ENCODE measurements at places on chromosomes 12 and 14. TPM values are rescaled to one million over a fixed set of nuclear protein-coding genes. Genes with fewer than 3 reads are reported as not detected.

GRCh38 chr12:46219132-46219876, 49.5 kb downstream of the SLC38A1 start:
- DNase-seq, result peak; percentile 43

- DNase-seq, result no peak
Observed at GRCh38 chr14:88983755-88984154, 159.3 kb downstream of the TTC8 start.

Gene PARP11
- 8.5 TPM for polyA plus RNA-seq

- DNase-seq, result no peak
Observed at GRCh38 chr14:63045612-63046320, 508 bp upstream of the KCNH5 start.

Gene CLEC14A
- polyA plus RNA-seq, result not detected

DNA sequence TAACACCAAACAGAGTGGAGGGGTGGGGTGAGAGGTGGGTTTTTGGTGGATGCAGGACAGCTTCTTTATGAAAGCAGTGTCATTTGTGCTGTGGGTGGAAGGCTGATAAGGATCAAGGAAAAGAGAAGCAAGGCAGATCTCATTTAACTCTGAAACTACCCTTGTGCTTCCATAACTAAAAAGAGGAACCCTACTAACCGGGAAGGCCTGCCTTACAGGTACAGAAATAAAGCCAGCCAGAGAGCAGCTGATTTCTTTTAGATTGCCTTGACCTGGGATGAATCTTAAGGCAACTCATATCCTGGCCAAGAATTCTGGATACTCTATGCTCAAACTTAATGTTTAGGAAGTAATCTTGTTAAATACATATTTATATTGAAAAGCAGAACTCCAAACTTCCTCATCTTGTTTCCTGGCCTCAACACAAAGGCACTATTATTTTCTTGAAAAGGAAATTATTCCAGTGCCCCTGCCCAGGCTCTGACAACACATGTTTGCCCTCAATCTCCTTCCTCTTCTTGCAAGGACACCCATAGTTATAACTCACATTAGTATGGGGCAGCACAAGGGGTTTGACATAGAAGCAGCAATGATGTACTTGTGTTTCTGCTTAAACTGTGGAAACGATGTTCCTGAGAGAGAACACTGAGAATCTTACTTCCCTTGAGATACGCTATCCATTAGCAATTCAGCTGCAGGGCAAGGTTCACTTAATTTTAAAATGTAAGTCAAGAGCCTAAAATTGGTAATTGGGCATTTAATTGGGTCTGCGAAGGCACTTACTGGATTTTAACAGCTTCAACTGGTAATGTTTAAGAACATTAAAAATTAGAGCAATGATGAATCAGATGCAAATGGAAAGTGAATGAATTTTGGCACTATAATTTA, 173.7 kb downstream of the STXBP6 start:
- DNase-seq, result no peak

DNA sequence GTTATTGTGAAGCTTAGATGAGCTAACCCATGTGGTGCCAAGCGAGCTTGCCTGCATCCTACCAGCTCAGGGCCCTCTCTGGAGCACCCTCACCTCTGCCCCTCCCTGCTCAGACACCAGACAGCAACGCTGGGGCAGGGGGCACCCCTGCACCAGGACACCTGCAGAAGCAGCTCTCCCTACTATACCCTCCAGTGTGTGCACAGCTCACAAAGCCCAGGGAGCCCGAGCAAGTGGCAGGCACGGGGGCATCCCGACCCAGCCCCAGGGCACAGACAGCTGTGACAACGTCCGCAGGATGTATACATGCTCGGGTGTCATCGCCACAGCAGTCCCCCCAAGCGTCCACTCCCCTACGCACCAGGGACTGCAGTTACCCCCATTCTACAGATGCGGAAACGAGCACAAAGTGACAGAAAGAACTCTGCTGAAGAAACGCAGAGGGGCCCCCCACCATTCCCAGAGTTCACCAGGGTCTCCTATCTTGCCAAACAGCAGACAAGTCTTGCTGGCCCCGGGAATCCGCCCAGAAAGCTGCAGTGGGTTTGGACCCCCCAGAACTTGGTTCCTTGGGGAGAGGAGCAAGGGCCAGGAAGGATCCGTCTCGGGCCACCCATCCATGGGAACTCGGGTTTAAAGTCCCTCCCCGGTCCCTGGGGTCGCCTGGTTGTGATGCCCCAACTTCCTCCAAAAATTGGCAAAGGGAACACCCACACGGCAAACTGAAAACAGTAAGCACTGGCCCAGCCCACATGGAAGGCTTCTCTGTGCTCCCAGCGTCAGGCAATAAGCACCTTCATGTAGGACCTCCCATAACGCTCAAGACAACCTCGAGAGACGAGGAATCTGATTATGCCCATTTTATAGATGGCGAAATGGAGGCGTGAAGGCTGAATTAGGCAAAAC, 12.0 kb downstream of the NCOR2 start:
- DNase-seq, result no peak

Gene EMP1
- polyA plus RNA-seq, result 1.3 TPM

Gene SLC6A15
- polyA plus RNA-seq, result not detected

Gene LRRC10
- not detected for polyA plus RNA-seq

GRCh38 chr12:1837541-1838204, 17.3 kb downstream of the LRTM2 start:
- no peak for DNase-seq

GRCh38 chr12:129193263-129193871, 340.1 kb downstream of the GLT1D1 start:
- DNase-seq, result no peak

DNA sequence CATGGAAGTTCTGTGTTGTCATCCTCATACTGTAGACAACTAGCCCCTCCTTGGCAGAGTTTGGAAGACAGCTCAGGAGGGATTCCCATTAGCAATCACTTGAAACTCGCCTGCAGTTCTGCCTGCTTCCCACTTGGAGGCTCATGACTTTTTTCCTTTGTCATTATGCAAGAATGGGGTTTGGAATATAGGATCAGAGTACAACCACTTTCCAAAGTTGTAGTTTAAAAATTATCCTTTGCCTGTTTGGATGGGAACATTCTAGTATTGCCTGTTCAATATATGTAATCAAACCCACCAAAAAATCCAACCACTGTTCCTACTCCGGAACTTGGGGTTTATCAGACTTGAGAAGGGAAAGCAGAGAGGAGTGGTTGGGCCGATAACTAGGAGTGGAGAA, 2.1 kb upstream of the GPD1 start:
- DNase-seq, result no peak

GRCh38 chr12:11787437-11787836, 138.0 kb downstream of the ETV6 start:
- DNase-seq, result no peak

DNA sequence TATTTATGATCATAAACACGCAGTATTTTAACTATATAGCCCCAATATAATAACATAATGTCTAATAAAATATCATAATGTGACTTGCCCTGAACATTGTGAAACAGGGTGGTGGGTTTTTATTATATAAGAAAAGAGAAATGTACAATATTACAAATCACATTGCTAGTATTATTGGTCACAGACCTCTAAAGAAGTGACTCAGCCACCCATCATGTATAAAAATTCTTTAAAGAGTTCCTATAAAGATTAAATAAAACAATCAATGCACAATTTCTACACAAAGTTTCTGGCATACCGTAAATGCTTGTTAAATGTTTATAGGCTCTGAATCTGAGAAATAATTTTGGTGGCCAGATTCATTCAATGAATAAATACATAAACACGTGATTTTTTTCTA, 28.9 kb downstream of the ABCC9 start:
- no peak for DNase-seq

DNA sequence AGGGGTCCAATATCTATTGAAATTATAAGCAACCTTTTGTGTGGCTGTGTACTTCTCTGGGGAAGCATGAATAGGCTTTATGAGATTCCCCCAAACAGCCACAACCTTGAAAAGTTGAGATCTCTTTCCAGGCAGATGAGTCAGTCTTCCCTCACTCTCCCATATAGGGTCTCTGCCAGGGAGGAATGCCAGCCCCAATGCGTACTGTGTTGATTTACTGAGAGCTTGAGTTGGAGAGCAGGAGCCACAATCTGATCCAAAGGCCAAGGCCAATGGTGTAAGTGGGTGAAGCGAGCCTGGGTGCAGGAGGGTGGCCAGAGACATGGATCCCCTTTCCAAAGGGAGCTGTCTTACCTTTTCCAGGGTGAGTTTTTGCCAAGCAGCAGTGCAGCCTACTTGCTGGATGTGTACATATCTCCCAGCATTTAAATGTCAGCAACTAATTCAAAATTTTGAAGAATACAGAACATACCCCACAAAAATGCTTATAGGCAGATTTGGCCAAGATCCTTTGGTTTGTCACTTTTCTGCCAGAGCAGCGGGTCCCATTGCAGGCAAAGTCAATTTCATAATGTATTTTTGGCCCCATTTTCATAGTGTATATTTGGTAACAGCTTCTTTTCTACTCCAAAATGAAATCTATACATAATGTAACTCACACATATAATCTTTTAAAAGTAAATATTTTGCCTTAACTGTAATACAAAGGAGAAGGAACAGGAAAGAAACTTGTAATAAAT, 88.2 kb downstream of the TBC1D30 start:
- no peak for DNase-seq

Gene HPD
- not detected for polyA plus RNA-seq

GRCh38 chr12:53090105-53090504, 7.4 kb upstream of the IGFBP6 start:
- no peak for DNase-seq

DNA sequence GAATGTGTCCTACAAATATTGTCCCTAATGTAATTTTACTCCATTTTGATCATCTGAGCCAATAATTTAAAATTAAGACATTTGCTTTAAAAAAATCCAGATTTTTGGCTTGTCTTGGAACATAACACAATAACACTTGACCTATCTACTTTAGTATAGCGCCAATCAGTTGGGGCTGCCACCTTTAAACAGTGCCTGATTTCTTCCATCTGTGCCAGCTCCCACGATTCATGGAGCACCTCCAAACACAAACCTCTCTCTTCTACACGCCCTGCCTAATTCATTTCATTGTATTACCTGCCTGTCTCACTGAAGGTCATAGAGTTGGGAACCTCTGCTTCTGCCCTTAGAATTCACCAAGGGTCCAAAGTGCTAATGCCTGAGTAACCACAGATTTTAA, 352.4 kb downstream of the TMEM132D start:
- no peak for DNase-seq

Gene LRRK2
- polyA plus RNA-seq, result 0.17 TPM

Gene RTL1
- polyA plus RNA-seq, result not detected

DNA sequence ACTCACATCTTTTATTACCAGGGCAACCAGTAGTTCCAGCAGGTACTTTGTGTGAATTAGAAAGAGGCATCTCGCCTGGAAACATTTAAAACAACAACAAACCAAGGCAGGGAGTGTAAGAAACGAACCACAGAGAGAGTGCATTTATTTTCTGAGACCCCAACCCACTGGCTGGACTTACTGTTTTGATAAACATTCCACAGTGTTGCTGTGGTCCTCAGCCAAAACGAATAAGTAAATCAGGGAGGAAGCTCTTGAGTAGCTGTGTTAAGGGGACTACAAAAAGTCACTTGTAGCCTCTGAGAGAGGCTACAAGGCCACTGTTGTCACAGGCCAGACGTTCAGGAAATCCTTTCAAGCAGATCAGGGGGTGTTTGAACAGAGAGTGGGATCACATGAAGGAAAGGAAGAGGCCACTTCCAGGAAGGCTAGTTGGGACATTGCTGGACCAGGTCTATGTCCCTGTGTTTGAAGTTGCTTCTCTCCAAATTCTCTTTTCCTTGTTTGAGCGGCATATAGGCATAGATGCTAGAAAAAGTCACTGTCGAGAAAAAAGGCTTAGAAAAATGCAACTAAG, 33.8 kb downstream of the DMAC2L start:
- DNase-seq, result no peak

GRCh38 chr12:19154686-19155085, 25.2 kb downstream of the PLEKHA5 start:
- no peak for DNase-seq

GRCh38 chr14:75628816-75629215, 31.9 kb downstream of the ERG28 start:
- no peak for DNase-seq

- no peak for DNase-seq
Observed at GRCh38 chr14:103139132-103140025, 16.1 kb downstream of the TNFAIP2 start.

DNA sequence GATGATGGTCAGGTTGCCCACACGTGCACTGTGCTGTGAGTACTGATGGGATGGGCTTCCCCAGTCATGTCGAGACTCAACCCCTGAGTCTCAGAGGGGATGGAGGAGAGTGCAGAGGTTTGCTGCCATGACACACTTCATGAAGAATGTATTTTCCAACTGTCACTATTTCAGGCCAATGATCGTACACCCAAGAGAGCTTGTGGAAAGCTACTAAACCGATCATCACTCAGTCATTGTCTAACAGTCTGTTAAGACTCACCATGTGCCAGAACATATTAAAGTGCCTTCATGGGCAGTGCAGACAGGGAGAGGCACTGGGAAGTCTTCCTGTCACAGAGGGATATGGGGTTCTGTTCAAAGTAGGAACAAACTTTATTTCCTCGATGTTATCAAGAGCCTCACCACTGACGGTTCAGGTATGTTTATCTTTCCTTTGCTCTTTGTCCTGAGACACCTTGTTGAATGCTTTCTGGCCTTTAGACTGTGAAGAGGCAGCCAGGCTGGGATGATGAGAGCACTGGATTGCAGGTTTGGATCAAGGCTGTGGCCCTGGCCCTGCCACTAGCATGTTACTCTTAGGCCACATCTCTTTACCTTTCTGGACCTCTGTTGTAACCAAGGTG, 41.6 kb upstream of the NTF3 start:
- DNase-seq, result no peak

DNA sequence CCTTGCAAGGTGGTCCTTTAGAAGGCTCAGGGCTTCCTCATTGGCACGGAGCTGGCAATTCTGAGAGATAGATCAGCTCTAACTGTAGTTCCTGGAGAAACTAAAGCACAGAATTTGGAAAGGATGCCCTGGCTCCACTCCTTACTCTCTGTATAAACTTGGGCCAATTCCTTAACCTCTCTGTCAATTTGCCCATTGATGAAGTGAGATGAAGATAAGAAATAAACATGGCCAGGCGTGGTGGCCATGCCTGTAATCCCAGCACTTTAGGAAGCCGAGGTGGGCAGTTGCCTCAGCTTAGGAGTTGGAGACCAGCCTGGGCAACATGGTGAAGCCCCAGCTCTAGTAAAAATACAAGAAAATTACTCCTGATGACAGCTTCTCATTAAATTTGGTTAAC, 34.0 kb upstream of the COX6A1 start:
- DNase-seq, result no peak
